ENCODE measurements at places on chromosomes 16 and 17.

DNA sequence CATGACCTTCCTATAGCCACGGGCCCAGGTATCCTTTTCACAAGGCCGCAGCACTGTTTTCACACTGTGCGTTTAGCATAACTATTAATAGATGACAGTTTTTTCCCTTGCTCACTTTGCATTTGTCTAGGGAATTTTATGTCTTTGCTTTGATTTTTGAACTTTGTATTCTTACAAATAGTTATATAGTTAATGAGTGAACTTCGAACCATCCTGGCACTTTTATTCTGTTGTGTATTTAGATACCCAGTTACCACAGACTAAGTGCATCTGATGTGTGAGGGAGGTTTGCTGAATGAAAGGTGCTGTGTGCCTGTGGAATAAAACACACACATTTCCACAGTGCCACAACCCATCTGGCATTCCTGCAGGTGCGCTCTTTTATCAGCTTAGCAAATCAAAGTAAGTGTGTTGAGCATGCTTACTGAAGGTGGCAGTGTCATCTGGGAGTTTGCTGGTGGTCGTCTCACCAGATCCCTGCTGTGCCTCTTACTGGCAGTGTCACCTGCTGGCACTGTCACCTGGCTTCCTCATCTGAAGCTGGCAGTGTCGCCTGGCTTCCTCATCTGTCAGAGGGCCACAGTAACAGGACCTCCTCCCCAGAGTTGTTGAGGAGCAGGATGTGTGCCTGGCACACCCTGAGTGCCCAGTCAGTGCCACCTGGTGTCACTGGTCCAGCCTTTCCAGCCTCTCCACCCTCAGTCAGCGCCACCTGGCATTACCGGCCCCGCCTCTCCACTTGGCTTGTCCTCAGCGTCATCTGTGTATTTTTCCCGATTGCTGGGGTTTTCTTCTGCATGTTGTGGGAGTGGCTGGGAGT, 37.6 kb downstream of the USP10 start:
- no peak for DNase-seq

GRCh38 chr16:47493381-47494337, 32.5 kb downstream of the PHKB start:
- no peak for DNase-seq

DNA sequence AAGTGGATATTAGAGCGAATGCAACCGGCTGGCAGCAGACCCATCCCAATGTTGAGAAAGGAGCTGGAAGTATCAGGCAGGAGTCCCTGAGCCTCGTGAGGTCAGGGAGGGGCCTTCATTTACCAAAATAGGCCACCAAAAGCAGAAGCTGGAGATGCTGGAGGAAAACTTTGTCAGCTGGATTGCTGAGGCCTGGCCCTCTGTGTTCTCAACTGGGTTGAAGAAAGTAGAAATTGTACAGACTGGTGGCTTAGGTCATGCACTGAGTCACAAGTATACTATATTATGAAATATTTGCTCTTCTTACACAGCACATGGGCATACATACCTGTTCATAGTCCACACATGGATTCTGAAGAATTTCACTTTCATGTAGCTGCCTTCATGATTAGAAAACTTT, 23.2 kb upstream of the TEKT3 start:
- DNase-seq: no peak

GRCh38 chr17:79026376-79027273, 2.7 kb downstream of the C1QTNF1 start:
- DNase-seq: no peak

DNA sequence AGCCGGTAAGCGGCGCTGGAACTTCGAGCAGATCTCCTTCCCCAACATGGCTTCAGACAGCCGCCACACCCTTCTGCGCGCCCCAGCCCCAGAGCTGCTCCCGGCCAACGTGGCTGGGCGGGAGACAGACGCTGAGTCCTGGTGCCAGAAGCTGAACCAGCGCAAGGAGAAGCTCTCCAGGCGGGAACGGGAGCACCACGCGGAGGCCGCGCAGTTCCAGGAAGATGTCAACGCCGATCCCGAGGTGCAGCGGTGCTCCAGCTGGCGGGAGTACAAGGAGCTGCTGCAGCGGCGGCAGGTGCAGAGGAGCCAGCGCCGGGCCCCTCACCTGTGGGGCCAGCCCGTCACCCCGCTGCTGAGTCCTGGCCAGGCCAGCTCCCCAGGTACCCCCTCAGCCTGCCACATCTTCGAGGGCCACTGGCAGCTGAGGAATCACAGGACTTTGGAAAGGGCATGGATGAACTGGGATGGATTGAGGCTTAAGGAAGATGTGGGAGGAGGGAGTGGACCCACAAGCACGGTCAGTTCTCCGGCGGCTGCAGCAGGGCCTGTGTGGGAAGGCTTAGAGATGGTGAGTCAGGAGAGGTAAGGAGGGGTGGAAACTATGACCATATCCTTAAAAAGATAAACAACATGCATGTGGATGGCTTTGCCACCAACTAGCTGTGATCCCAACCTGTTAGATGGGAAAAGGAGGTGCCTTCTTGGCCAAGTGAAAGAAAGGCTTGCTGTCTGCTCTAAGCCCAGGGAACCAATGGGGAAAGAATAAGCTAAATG, 3.4 kb upstream of the LLGL2 start:
- DNase-seq: no peak

- DNase-seq: no peak
These were observed 15.5 kb downstream of the CPD start for GRCh38 chr17:30393911-30394867.

- DNase-seq: no peak
These were observed 28.4 kb upstream of the SLC12A3 start for GRCh38 chr16:56836410-56837230.

DNA sequence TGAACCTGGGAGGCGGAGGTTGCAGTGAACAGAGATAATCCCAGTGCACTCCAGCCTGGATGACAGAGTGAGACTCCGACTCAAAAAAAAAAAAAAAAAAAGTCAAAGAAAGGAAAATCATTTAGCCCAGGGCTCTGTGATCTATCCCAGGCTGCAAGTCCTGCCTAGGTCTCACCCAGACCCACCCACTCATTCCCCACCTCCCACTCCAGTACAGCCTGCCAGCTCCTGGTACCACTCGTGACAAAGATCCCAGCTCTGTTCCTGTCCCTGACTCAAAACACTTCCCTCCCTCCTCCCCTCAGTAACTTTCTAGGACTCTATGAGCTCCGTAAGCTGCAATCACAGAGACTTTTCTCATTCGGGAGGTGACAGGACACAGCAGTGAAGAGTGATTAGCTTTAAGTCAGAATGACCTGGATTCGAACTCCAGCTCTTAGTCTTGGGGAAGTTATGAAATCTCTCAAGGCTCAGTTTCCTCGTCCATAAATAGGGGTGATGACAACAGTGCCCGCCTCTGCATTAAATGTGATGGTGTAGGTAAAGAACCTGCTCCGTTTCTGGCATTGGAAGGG, 28.0 kb upstream of the MRPS23 start:
- DNase-seq: no peak

- no peak for DNase-seq
These were observed 4.5 kb downstream of the MINK1 start for GRCh38 chr17:4837471-4838308.

GRCh38 chr17:32123782-32124181, 18.5 kb upstream of the RHOT1 start:
- DNase-seq: no peak

- DNase-seq: no peak
These were observed 10.2 kb upstream of the TXNDC11 start for GRCh38 chr16:11752856-11753255.

GRCh38 chr16:86089334-86089900, 190.5 kb downstream of the IRF8 start:
- no peak for DNase-seq

DNA sequence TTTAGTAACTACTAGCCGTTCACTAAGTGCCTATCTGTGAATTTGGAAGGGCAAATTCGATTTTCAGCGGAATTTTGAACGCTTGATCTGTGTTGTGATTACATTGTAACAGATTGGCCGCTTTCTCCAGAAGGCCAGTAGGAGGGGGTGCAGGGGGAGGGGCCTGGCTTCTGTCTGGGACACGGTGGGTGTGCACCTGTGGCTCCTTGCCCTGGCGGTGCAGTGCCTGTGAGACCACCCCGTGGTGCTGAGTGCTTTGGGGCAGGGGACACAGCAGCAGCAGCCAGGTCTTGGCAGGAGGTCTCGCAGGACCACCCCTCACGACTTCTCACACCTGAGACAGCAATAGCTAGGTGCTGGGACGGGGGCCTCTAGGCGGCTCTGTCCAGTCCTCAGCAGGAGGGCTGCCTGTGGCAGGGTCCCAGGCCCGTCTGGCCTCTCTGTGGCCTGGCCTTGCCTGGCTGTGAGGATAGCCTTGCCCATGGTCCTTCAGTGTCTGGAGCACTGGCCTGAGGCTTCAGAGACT, 1.8 kb downstream of the UBE2I start:
- no peak for DNase-seq

DNA sequence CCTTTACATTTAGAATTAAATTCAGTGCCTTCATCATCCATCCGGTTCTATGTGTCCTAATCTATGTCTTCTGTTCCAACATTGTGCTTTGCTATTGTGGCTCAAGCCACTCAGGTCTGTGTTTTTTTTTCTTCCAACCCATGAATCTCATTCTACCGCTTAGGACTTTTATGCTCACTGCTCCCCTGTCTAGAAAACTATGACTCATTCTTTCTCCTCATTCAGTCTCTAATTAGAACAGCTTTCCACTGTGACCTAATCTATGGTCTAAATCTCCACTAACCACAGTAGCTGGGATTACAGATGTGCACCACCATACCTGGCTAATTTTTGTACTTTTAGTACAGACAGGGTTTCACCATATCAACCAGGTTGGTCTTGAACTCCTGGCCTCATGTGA, 418.7 kb downstream of the KCNJ2 start:
- no peak for DNase-seq

- no peak for DNase-seq
These were observed 128.3 kb downstream of the NLK start for GRCh38 chr17:28170771-28171170.

DNA sequence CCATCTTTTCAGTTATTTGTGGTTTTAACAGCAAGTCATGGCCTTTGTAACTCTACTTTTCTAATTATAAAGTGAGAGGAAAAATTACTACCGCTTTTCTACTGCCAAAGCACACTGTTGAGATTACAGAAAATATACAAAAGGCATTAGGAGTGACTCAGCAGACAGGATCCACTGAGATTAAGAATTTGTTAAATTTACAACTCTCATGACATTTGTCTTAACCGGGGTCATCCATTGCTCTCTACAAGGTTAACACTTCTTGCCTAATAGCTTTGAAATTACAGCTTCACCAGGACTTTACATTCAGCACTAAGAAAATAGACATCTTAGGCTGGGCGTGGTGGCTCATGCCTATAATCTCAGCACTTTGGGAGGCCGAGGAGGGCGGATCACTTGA, 93.4 kb downstream of the SSH2 start:
- DNase-seq: no peak

DNA sequence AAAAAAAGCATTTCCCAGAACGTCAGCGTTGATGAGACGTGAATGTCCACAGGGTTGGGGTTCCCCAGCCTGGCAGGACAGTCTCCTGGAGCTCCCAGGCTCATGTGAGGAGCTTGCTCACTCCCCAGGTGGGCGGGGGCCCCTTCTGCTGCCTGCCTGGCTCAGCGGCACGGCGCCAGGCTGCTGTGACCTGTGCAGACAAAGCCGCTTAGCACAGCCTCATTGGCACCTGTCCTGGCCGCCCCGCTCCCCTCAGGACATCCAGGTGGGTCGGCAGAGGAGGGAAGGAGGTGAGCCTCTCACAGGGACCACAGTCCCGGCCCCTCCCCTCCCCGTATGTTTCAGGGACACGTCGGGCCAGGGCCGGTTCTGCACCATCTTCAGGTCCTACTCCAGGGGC, 12.9 kb upstream of the WFIKKN1 start:
- DNase-seq: no peak

GRCh38 chr16:87836346-87836843, 32.9 kb downstream of the SLC7A5 start:
- DNase-seq: no peak

DNA sequence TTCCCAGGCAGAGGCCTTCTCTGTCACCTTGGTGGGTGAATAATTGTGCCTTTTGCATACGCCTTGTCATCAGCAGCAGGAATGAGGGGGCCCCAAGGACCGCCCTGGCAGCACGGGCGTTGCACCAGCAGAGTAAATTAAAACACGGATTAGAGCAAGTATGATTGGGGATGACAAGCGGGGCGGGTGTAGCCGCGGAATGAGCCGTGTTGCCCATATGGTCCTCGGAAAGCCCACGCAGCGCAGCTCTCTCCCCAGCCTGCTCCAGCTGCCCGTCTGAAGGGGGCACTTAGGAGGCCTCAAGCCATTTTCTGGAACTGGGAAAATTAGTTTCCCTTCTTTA, 299.4 kb upstream of the IRX3 start:
- no peak for DNase-seq

GRCh38 chr17:20291853-20292252, 175.5 kb downstream of the LGALS9B start:
- no peak for DNase-seq

DNA sequence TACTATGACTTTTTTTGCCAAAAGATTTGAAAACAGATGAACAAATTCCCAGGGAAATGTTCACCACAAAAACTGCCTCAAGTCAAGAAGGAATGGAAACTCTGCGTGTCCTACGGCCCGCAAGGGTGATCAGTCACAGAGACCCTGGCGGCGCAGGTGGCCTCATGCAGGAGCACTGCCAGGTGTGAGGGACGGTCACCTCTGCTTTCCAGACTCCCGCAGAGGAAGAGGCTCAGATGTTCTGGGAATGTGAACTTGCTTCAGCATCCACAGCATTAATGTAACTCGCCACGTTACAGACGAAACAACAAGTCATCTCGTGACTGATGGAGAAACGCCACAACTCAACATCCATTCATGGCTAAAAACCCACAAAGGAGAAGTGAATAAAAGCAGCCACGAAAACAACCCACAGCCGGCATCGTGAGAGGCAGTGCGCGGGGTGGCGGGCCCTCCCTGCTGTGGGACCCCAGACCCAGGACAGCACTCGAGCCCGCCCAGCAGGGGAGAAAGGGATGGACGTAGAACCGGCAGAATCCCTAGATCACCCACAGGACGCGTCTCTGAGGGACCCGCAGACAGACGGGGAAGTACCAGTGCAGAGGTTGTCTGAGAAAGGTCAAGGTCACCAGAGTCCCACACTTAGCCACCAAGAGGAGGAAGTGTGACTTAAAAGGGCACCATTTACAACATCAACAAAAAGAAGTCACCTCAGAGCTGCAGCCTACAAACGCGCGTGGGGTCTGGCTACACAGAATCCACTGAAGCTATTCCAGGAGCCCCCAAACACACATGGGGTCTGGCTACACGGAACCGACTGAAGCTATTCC, 76.9 kb upstream of the GNG13 start:
- no peak for DNase-seq

GRCh38 chr17:27993161-27993695, 49.2 kb upstream of the NLK start:
- no peak for DNase-seq

GRCh38 chr16:88325087-88325750, 57.5 kb upstream of the ZNF469 start:
- DNase-seq: no peak

DNA sequence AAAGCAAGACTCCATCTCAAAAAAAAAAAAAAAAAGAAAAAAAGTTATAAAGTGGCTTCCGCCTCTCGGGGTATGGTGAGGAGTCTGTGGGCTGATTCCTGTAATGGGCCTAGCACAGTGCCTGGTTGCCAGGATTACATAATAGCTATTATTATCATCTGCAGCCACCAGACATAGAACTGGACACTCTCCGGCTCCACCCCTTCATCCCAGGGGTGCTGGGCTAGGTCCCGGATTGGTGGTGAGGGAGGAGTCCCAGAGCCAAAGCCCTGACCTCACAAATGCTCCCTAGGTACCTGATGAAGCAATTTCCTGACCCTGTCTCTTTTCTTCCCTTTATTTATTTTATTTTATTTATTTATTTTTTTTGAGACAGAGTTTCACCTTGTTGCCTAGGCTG, 11.6 kb upstream of the ADGRG1 start:
- DNase-seq: no peak

GRCh38 chr17:60652454-60653247, 25.0 kb upstream of the BCAS3 start:
- DNase-seq: no peak
